ENCODE measurements at places on chromosomes 3 and 15. TPM values are rescaled to one million over a fixed set of nuclear protein-coding genes. Genes with fewer than 3 reads are reported as not detected.

CHDH gene
- total RNA-seq = 17.9 TPM

HESX1 gene
- total RNA-seq = 0.96 TPM

ANKRD63 gene
- not detected for total RNA-seq

- peak overlapping the region; percentile 99 for H3K4me3 ChIP-seq
- DNase-seq = no peak
- H3K27ac ChIP-seq = peak overlapping the region; percentile 66
- peaks cover 57% of the 10 kb centered on the region for H3K4me1 ChIP-seq
These were observed 2.9 kb downstream of the TLE3 start for GRCh38 chr15:70094690-70095311.

DNA sequence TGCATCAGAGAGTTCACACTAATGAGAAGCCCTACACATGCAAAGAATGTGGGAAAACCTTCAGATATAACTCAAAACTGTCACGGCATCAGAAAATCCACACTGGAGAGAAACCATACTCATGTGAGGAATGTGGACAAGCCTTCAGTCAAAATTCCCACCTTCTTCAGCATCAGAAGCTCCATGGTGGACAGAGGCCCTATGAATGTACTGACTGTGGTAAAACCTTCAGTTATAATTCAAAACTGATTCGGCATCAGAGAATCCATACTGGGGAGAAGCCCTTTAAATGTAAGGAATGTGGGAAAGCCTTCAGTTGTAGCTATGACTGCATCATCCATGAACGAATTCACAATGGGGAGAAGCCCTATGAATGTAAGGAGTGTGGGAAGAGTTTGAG is 10.2 kb downstream of the ZNF619 start:
- H3K4me3 ChIP-seq = no peak overlapping the region
- no peak overlapping the region for H3K27ac ChIP-seq
- H3K27me3 ChIP-seq = no peaks in the 10 kb centered on the region
- no peak for DNase-seq
- H3K4me1 ChIP-seq = no peaks in the 10 kb centered on the region

- H3K36me3 ChIP-seq = no peaks in the 10 kb centered on the region
- peaks cover 6% of the 10 kb centered on the region for H3K4me1 ChIP-seq
- no peak overlapping the region for H3K27ac ChIP-seq
- DNase-seq = no peak
These were observed 350.7 kb downstream of the NSUN3 start for GRCh38 chr3:94413336-94414108.

- no peaks in the 10 kb centered on the region for H3K4me1 ChIP-seq
- H3K27me3 ChIP-seq = peaks cover 60% of the 10 kb centered on the region
- no peak overlapping the region for H3K4me3 ChIP-seq
- DNase-seq = no peak
- H3K27ac ChIP-seq = no peak overlapping the region
These were observed 84.8 kb upstream of the FOXB1 start for GRCh38 chr15:59918994-59919951.

GRCh38 chr3:71564361-71564760 is 19.2 kb downstream of the FOXP1 start:
- H3K27ac ChIP-seq = peak overlapping the region; percentile 25
- no peak for DNase-seq
- H3K27me3 ChIP-seq = no peaks in the 10 kb centered on the region
- peaks cover 23% of the 10 kb centered on the region for H3K36me3 ChIP-seq
- peaks cover 31% of the 10 kb centered on the region for H3K4me1 ChIP-seq

- no peak overlapping the region for H3K4me3 ChIP-seq
- no peak overlapping the region for H3K27ac ChIP-seq
- peaks cover 9% of the 10 kb centered on the region for H3K4me1 ChIP-seq
- DNase-seq = no peak
- H3K27me3 ChIP-seq = peaks cover 4% of the 10 kb centered on the region
These were observed 24.6 kb downstream of the SEMA6D start for GRCh38 chr15:47741907-47742306.

GRCh38 chr3:94093151-94093550 is 30.3 kb downstream of the NSUN3 start:
- H3K27me3 ChIP-seq = no peaks in the 10 kb centered on the region
- no peak overlapping the region for H3K27ac ChIP-seq
- no peaks in the 10 kb centered on the region for H3K4me1 ChIP-seq

DNA sequence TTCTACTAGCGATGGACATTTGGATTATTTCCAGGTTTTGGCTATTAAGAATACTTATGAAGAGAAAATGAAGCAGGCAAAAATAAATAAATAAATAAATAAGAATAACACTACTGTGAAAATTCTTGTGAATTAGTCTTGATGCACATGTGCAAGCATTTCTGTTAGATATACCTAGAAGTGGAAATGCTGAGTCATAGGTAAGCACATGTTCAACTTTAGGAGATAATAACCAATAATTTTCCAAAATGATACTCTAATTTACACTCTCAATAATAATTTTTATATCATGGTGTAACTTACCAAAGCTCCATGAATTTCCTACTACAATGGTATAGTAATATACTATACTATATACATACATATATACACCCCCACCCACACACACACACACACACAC is 23.4 kb downstream of the EMC4 start:
- H3K36me3 ChIP-seq = peaks cover 8% of the 10 kb centered on the region
- no peaks in the 10 kb centered on the region for H3K4me1 ChIP-seq
- no peaks in the 10 kb centered on the region for H3K27me3 ChIP-seq
- DNase-seq = no peak

DNA sequence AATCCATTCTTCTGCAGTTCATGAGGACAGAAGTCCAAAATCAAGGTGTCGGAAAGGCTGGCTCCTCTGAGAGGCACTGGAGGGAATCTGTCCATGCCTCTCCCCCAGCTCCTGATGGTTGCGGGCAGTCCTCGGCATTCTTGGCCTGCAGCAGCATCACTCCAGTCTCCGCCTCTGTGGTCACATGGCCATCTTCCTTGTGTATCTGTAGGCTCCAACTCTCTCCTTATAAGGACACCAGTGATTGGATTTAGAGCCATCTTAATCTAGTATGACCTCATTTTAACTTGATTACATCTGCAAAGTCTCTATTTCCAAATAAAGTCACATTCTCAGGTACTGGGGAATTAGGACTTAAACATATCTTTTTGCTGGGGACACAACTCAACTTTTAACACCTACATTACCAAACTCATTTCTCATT is 56.0 kb upstream of the FLNB start:
- H3K4me1 ChIP-seq = peaks cover 24% of the 10 kb centered on the region
- no peak overlapping the region for H3K27ac ChIP-seq
- H3K36me3 ChIP-seq = no peaks in the 10 kb centered on the region
- no peak for DNase-seq

Data from progenitor cell of endocrine pancreas (in vitro differentiated cells).